Retinal pigment epithelial cell (primary cell): ENCODE measurements at places on chromosomes 4 and X.

DNA sequence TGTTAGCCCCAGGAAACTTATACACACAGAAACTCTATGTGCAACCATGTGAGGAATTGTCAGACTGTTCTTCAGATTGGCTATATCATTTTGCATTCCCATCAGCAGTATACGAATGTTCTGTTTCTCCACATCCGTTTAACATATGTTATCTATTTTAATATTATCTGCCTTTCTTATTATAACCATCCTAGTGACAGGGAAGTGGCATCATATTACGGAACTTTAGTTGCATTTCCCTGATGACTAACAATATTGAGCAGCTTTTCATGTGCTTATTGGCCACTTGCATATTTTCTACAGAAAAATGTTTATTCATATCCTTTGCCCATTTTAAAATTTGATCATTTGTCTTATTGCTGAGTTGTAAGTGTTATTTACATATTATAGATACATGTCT, 36.5 kb upstream of the IL15 start:
- DNase-seq: no peak

GRCh38 chr4:156378033-156378665, 424.5 kb upstream of the CTSO start:
- no peak for DNase-seq

GRCh38 chr4:111736516-111736915, 408.7 kb upstream of the FAM241A start:
- no peak for DNase-seq

- no peak for DNase-seq
Observed at GRCh38 chr4:166399021-166399420, 526.0 kb downstream of the TLL1 start.

- DNase-seq: no peak
Observed at GRCh38 chr4:82561786-82562563, at the start of gene TMEM150C. Gene TMEM150C, minus strand, starts transcription at chr4:82561988. Its CDS starts 57,331 bp downstream, at chr4:82504657.

- no peak for DNase-seq
Observed at GRCh38 chrX:11309220-11309619, 16.0 kb downstream of the AMELX start.

DNA sequence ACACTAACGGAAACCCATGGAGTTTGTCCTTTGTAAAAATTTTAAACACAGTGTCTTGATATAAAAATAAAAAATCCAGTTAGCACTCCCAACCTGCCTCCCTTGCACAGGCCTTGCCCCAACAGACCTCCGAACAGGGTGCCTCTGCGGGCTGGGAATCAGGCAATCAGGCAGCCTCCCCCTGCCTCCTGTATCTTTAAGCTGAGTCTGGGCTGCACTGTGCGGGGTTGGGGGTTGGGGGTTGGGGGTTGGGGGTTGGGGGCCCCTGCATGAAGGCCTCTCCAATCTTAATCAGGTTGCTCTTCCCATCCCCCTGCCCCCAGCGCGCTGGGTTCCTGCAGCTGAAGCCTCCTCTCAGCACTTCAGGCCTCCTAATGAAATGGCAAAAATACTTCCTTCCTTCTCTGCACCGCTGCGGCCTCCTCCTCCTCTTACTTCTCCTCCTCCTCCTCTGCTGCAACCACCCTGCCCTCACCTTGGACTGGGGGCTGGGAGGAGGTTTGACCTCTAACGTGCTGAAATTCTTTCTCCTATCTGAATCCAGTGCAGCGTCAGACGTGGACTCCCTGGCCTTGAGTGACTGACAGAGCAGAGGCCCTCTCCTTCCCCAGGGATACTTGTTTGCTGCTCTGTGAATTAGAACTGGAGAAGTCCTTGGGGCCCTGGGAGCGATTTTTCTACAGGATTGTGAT, 26.6 kb downstream of the NLGN3 start:
- no peak for DNase-seq

GRCh38 chrX:130055103-130055502, 55.2 kb downstream of the ELF4 start:
- DNase-seq: no peak

- DNase-seq: no peak
Observed at GRCh38 chr4:96887857-96888256, 1048.0 kb downstream of the PDHA2 start.

DNA sequence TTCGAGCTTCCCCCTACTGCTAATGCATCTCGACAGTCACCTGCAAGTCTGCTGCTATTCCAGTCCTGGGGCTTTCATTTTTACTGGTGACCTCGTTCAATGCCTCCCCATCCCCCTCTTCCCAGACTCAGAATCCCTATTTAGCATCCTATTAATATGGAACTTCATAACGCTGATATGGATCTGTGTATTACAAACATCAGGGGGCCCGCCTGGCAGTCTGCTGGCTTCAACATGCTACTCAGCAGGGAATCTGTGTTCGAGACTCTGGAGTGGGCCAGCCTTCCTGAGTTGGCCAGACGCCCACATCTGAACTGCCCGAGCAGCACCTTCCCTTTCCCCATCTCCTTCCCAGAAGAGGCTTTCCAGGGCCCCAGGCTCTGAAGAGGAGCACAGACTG, 173.9 kb upstream of the PPARGC1A start:
- DNase-seq: no peak

DNA sequence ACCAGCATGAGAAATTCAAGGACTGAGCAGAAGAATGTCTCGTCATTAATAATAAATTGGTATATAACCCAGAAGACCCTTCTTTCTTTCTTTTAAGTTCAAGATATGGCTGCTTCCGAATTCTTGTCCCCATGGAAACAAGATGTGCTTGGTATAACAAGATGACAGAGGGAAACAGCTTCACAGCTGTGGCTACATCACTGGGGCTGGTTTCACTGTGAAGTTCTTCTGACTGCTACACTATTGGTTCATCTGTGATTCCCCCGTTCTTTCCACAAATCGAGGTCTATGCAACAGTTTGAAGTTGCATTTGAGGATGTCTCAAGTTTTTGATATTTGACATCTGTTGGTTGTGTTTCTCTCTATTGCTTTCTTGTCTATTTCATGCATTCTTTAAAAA, 12.3 kb upstream of the DTHD1 start:
- DNase-seq: no peak

DNA sequence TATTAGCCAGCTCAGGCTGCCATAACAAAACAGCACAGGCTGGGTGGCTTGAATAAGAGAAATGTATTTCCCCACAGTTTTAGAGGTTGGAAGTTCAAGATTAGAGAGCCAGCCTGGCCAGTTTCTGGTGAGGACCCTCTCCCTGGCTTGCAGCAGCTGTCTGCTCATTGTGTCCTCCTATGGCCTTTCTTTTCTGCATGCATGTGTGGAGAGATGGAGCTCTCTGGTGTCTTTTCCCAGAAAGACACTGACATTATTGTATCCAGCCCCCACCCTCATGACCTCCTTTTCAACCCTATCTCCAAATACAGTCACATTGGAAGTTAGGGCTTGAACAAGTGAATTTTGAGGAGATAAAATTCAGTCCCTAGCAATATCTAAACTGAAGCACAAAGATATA, 263.8 kb upstream of the PABPC4L start:
- no peak for DNase-seq

DNA sequence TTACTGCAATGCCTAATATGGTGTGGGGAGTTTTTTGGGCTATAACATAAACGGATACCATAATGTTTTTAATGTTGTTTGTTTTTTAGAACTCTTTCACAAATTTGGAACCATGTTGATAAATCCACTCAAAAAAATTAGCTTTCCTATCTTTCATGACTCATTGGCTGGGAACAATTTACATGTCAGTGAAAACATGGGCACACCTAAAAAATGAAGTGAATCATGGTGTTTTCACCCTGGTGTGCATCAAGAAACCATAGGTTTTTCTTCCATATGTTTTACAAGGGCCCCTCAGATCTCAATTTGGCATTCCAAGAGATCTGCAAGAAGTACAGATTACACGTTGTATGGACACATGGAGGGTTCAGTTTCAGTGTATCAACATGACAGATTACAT, 207.1 kb downstream of the NWD2 start:
- no peak for DNase-seq

DNA sequence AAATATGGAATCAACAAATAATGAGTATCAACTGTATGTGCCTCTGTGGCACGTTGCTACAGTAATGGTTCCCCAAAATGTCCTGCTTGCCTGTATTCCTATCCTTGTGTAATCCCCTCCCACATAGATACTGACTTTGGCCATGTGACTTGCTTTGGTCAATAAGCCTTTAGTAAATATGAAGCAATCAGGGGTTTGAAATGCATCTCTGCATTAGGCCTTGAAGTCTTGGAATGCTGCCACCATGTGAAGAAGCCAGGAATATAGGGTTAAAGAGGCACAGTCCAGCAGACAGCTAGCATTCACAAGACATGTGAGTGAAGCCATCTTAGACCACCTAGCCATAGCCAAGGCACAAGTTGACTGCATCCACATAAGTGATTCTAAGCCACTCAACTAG, 190.9 kb downstream of the GABRB1 start:
- DNase-seq: no peak

DNA sequence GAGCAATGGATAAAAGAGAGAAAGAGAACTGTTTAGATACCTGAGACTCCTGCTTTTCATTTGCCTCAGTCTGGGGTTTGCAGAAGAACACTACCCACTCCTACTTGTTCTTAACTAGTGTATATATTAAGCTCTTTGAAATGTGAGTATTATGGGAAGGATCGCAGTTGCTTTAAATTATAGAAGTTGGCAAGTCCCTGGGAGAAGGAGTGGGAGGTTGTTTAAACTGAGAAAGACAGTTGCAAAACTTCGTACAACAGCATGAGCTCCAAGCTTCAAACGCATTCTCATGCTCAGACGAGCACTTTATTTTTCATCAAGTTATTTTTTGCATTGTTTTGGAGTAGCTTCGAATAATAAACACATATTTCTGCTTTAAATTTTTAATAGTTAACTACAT, 88.1 kb upstream of the C1QTNF7 start:
- no peak for DNase-seq

GRCh38 chr4:100754751-100755150, 236.9 kb upstream of the EMCN start:
- no peak for DNase-seq

GRCh38 chr4:101334963-101335572, 12.3 kb downstream of the PPP3CA start:
- no peak for DNase-seq

DNA sequence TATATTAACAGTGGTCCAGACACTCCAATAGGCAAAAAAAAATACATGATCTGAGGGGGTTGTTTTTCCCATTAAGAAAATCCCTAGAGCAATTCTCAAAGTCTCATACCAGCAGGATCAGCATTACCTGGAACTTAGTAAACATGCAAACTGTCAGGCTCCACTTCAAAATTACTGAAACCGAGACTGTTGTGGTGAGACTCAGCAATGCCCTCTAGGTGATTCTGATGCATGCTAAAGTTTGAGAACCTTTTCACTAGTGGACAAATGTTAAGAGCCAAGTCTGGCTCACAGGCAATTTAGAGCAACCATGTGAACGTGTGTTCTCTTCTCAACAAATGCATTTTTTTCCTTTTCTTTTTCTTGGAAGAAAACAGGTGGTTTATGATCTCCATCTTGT, 30.2 kb downstream of the NEK1 start:
- DNase-seq: no peak

DNA sequence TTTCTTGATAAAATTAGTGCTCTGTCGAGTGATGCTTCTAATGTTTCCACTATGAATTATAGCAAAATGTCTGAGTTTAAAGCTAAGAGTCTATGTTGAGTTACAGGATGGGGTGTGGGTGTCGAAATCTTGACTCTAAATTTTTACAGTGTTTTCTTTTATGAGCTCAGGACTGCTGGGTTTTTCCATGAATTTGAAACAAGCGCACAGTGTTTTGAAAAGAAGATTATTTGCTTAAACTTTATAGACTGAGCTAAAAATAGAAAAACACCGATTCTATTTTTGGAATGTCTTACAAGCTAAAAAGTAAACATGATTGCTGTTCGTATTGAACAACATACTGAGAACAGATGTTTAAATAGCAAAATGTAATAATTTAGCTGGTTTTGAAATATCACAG, 7.5 kb downstream of the PTTG2 start:
- DNase-seq: no peak

DNA sequence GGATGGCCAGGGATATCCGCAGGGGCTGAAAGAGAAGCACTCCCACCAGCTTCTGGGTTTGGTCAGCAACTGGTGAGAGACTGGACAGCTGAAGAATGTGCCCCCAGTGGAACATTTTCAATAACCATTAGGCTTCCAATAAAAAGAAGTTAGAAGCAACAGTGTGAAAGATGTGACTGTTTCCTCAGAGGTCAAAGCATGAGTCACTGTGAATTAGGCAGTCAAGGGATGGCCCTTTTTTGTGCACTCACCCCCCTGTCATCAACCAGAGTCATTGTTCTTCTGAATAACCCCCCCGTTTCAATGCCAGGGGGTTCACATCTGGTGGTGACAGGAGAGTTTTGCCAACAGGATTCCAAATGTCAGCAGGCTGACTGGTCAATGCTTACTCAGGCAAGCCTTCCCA, 74.6 kb upstream of the SH3RF1 start:
- DNase-seq: peak; percentile 96

GRCh38 chr4:145719752-145720624, 40.0 kb downstream of the C4orf51 start:
- DNase-seq: no peak

DNA sequence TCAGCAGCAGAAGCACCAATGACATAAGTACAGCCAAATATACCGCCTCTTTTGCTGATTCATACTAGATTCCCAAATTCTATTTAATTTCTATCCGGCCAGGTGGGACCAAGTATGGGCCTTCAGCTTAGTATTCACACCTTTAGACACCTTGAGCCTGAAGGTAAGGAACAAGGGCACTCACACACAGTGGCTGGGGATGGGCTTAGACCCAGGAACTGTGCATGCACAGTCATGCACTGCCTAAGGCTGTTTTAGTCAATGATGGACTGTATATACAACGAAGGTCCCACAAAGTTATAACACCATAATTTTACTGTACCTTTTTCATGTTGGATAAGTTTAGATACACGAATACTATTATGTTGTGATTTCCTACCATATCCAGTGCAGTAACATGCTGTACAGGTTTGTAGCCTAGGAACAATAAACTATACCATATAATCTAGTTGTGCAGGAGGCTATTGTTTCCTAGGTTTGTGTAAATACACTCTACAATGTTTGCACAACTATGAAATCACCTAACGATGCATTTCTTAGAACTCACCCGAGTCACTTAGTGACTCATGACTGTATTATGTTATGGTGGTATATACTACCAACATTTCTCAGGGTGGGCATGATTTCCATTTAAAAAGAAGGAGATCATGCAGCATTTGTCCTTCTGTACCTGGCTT, 9.7 kb upstream of the CLNK start:
- no peak for DNase-seq

DNA sequence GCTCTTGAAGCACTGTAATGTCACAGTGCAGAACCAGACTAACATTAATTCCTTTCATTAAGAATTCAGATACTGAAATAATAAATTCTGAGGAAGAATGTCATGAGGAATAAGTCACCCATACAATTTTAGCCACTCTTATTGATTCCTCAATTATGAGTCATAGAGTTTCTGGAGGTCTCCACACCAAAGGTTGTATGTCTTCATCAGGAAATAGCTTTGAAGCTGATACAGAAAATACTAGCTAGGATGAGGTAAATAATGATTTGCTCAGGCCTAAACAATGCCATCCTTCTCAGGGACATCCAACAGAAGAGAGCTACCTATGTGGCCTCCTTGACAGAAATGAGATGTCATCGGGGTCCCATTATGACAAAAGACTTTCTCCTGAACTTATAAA, 238.8 kb downstream of the OR13H1 start:
- no peak for DNase-seq

GRCh38 chrX:97372001-97372766, 488.5 kb downstream of the RPA4 start:
- peak; percentile 39 for DNase-seq

GRCh38 chr4:101186567-101187184, 160.7 kb downstream of the PPP3CA start:
- DNase-seq: no peak

- no peak for DNase-seq
Observed at GRCh38 chr4:140135529-140136088, 18.4 kb downstream of the MAML3 start.
